Thymus (tissue), 14 donors: ENCODE measurements at places on chromosomes 2 and 18. TPM values are rescaled to one million over a fixed set of nuclear protein-coding genes. Genes with fewer than 3 reads are reported as not detected.

DNA sequence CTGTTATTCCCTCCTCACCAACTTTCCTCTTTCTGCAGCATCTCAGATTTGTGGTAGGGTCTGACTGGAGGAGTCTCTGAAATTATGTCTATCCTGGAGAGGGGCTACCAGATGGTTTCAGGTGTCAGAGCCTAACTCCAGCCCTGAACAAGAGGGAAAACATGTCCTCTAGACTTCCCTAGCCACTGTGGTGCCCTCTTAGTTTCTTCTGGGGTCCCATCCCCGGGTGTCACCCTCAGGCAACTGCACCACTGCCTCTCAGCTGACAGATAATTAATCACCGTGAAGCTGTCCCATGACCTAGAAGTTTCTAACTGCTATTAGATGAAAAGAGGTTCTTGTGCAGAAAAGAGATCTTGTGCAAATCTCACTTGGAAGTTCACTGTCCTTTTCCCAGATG is 95.1 kb upstream of the CELF4 start:
- H3K4me1 ChIP-seq: no peaks in the 10 kb centered on the region
- H3K27ac ChIP-seq: no peak overlapping the region
- H3K4me3 ChIP-seq: no peak overlapping the region

GRCh38 chr2:155418753-155419152 is 720.3 kb downstream of the KCNJ3 start:
- no peaks in the 10 kb centered on the region for H3K36me3 ChIP-seq
- H3K4me3 ChIP-seq: no peak overlapping the region
- H3K27ac ChIP-seq: no peak overlapping the region
- no peak for DNase-seq
- H3K4me1 ChIP-seq: no peaks in the 10 kb centered on the region

Gene CCDC85A
- total RNA-seq: 0.76 TPM

Gene HOXD12
- not detected for total RNA-seq

Gene SPATS2L
- total RNA-seq: 34.8 TPM

DNA sequence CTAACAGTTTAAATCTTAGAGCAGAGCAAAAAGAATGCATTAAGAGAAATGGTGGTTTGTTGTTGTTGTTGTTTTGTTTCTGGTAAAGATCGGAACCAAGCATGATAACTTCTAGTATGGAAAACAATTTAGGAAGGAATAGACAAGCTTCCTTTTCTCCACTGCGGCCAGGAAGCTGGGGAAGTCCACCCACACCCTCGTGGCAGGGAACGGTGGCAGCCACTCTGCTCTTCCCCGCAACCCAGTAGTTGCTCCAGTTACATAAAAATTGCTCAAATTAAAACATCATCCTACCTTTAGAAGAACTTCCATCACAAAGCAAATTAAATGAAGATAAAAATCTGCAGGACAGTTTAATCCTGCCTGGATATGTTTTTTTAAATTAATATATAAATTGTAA is 113.0 kb downstream of the RBMS1 start:
- H3K27ac ChIP-seq: no peak overlapping the region
- no peaks in the 10 kb centered on the region for H3K27me3 ChIP-seq
- H3K4me3 ChIP-seq: no peak overlapping the region
- H3K36me3 ChIP-seq: no peaks in the 10 kb centered on the region

- no peak overlapping the region for H3K4me3 ChIP-seq
- H3K36me3 ChIP-seq: no peaks in the 10 kb centered on the region
- no peak overlapping the region for H3K27ac ChIP-seq
- DNase-seq: no peak
These were observed 71.4 kb downstream of the NAB1 start for GRCh38 chr2:190720276-190720675.

Gene SERPINB4
- 2.5 TPM for total RNA-seq

DNA sequence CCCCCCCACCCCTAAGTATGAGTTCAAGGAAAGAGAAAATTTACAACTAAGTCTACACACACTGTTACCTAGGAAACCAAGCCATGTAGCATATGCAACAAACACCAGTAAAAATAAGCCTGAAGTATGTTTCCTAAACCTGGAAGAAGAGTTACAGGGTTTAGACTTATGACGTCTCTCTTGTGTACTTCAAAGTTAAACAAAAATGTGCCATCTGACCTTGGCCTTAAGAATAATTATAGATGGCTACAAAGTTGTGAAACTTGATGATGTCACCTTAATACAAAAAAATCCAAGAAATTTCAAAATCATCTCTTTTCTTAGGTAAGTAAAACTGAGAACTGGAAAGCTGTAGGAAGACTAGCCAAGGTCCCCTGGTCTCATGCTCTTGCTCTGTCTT is 297.6 kb upstream of the NRXN1 start:
- no peaks in the 10 kb centered on the region for H3K4me1 ChIP-seq
- H3K4me3 ChIP-seq: no peak overlapping the region
- no peaks in the 10 kb centered on the region for H3K36me3 ChIP-seq
- no peak for DNase-seq
- H3K27me3 ChIP-seq: no peaks in the 10 kb centered on the region

Gene SERPINB13
- total RNA-seq: 0.99 TPM

DNA sequence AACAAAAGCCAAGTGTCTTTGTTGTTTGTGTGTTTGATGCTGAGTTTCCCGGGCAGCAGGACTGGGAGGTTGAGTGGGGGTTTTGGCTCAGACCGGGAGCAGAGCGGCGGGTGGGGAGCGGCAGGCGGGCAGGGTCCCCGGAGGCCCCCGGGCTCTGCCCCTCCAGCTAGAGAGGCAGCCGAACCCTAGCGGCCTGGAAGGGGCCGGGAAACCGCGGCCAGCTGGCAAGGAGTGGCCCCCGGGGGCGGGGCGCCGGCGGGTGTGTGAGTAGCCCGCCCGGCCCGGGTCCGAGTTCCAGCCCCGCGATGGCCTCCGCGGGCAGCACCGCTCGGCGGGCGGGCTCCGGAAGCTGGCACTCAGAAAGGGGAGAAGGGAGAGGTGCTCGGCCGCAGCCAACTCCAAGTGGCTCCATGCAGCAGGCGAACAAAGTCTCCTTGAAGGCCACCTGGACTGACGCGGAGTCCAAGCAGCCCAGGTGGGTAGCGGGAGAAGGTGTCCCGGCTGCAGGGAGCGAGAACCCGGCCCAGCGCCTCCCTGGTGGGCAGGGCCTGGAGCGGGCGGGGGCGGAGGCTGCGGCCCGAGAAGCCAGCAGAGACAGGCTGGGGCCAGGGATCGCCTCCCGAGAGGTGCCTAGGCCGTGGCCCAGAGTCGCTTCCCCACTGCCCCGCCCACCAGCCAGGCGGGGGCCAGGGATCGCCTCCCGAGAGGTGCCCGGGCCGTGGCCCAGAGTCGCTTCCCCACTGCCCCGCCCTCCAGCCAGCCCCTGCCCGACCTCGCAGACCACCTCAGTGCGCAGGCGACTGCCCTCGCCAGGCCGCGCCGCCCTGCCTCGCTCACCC is at the start of gene ANKRD53:
Gene ANKRD53 (plus strand): TSS at position 290 of the 839 bp plus-strand sequence. CDS start 16 bp downstream, at position 306.
- peaks cover 11% of the 10 kb centered on the region for H3K4me1 ChIP-seq
- peaks cover 39% of the 10 kb centered on the region for H3K27me3 ChIP-seq
- H3K27ac ChIP-seq: no peak within 1 kb of the TSS
- no peaks in the 10 kb centered on the region for H3K36me3 ChIP-seq
- H3K4me3 ChIP-seq: peak within 1 kb of the TSS; percentile 34
- no peak for DNase-seq

DNA sequence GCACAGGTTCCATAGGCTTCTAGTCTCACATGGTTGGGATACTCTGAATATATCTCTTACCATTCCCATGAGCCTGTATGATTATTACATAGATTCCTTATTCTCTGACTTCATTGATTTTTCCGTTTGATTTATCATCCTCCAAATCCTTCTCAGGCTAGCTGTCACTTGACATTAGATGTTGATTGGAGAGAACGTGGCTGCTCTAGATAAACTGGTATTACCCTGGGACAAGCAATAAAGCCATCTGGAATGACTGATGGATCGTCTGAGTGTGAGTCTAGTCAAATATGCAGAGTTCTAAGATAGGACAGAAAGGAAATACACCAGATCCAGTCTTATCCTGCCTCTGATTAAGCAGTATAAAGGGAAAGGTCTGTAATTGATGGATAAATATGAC is 325.6 kb upstream of the EPHA4 start:
- no peak overlapping the region for H3K27ac ChIP-seq
- H3K36me3 ChIP-seq: no peaks in the 10 kb centered on the region
- no peak for DNase-seq
- H3K27me3 ChIP-seq: no peaks in the 10 kb centered on the region
- no peaks in the 10 kb centered on the region for H3K4me1 ChIP-seq
- no peak overlapping the region for H3K4me3 ChIP-seq

GRCh38 chr18:27135504-27136207 is 49.5 kb downstream of the CHST9 start:
- H3K4me3 ChIP-seq: no peak overlapping the region
- no peaks in the 10 kb centered on the region for H3K27me3 ChIP-seq
- no peaks in the 10 kb centered on the region for H3K4me1 ChIP-seq
- DNase-seq: no peak
- no peaks in the 10 kb centered on the region for H3K36me3 ChIP-seq

DNA sequence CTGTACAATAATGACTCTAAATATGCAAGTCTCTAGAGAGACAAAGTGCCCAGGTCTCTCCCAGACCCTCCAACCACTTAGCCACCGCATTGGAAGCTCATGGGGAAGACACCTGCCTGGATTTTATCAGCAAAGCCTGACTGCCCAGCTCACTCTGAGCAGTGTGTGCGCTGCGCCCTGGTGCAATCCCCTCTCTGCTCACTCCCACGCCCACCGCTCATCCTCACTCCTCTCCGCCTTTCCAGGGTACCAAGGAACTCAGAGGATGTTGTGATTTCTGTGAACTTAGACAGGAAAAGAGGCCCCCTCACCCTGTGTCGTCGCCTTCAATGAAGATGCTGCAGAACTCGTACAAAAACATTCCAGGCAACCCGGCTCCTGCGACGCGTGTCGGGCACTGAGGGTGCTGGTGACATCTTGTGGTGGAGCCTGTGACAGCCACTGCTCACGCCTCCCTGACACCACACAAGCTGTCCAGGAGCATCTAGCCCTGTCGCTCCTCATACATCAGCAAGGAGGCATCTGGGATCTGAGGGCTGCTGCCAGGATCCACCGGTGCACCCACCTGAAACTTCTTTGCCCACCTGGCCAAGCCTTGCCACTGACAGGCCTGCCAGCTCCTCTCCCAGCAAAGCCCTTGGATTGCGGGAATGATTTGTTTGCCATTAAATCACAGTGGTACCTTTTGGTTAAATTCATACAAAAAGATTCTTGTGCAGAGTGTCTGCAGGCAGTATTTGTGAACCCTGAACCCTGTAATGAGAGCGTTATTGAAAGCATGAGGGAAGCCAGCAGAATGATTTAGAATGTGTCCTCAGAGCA is 220.4 kb downstream of the ZNF516 start:
- DNase-seq: no peak
- H3K36me3 ChIP-seq: no peaks in the 10 kb centered on the region
- H3K4me1 ChIP-seq: no peaks in the 10 kb centered on the region
- no peak overlapping the region for H3K27ac ChIP-seq
- no peak overlapping the region for H3K4me3 ChIP-seq
- H3K27me3 ChIP-seq: no peaks in the 10 kb centered on the region

- H3K27me3 ChIP-seq: no peaks in the 10 kb centered on the region
- H3K36me3 ChIP-seq: no peaks in the 10 kb centered on the region
- no peak for DNase-seq
- no peak overlapping the region for H3K4me3 ChIP-seq
These were observed 808.1 kb downstream of the DCC start for GRCh38 chr18:53148123-53148522.

DNA sequence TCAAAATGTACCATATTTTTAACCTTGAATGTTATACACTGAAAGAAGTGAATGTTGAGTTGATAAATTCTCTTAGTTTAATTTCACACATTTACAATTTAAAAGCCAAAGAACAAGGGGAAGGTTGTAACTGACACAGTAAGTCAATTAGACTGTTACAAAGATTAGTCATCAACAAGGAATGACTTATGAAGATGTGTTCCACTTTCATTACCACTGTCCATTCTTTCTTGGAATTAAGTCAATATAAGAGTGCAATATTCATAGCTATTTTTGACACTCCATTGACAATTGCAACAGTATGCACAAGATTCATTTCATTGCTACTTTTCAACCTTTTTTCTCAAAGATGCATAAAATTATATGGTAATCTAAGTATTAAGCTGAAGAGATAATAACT is 291.3 kb downstream of the RIT2 start:
- no peaks in the 10 kb centered on the region for H3K36me3 ChIP-seq
- H3K27me3 ChIP-seq: no peaks in the 10 kb centered on the region
- no peak overlapping the region for H3K4me3 ChIP-seq
- H3K27ac ChIP-seq: no peak overlapping the region
- DNase-seq: no peak

- peak overlapping the region; percentile 88 for H3K4me3 ChIP-seq
- DNase-seq: no peak
- peak overlapping the region; percentile 95 for H3K27ac ChIP-seq
- no peaks in the 10 kb centered on the region for H3K36me3 ChIP-seq
- peaks cover 18% of the 10 kb centered on the region for H3K4me1 ChIP-seq
- H3K27me3 ChIP-seq: no peaks in the 10 kb centered on the region
These were observed 784 bp downstream of the WDR33 start for GRCh38 chr2:127810156-127810618.

GRCh38 chr2:241224851-241225438 is 36.5 kb downstream of the ANO7 start:
- H3K4me3 ChIP-seq: no peak overlapping the region
- H3K4me1 ChIP-seq: no peaks in the 10 kb centered on the region
- no peaks in the 10 kb centered on the region for H3K27me3 ChIP-seq
- peaks cover 32% of the 10 kb centered on the region for H3K36me3 ChIP-seq

DNA sequence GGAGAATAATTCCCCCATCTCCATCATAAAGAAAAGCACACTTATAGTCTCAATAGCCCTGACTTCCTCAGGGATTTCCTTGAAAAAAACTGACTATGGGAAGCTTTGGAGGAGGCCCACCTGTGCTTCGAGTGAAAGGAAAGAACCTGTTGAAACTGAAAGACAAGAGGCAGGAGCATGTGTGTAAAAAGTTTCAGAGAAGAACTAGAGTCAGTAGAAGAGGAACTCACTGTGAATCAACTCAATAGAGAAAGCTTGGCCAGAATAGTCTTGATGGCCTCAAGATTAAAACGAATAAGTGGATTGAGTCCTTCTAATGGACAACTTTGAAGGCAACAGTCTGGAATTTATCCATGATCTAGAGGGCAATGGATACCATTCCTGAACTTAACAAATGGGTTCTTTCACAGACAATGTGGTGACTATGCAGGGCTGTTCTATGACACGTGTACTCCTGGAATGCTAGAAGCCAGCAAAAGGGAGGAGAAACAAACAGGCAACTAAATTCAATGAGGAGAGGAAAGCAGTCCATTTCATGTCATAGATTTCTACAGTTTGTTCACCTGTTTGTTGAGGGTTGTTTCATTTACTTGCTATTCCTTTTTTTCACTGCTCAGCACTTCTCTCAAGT is 442.3 kb downstream of the GRB14 start:
- H3K27me3 ChIP-seq: no peaks in the 10 kb centered on the region
- no peak overlapping the region for H3K27ac ChIP-seq
- no peaks in the 10 kb centered on the region for H3K36me3 ChIP-seq

Gene EPB41L3
- total RNA-seq: 17.8 TPM
